ENCODE measurements at places on chromosomes 6 and 20. TPM values are rescaled to one million over a fixed set of nuclear protein-coding genes. Genes with fewer than 3 reads are reported as not detected.

DNA sequence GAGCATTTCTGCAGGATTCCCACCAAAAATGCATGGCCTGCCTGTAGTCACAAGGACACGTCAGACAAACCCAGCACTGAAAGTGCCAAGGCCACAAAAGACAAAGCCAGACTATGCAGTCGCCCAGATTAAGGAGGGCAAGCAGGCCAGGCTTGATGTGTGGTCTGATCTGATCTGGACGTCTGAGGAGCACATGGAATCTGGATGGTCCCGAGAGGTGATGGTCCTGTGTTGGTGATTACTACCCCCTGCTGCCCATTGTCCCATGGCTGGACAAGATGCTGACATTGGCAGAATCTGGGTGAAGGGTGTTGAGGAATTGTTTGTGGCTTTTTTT lies 17.1 kb downstream of the NPEPL1 start:
- no peaks in the 10 kb centered on the region for H3K27me3 ChIP-seq
- H3K27ac ChIP-seq = no peak overlapping the region
- DNase-seq = peak; percentile 12
- no peaks in the 10 kb centered on the region for H3K36me3 ChIP-seq

UNC93A gene
- not detected for total RNA-seq

DNA sequence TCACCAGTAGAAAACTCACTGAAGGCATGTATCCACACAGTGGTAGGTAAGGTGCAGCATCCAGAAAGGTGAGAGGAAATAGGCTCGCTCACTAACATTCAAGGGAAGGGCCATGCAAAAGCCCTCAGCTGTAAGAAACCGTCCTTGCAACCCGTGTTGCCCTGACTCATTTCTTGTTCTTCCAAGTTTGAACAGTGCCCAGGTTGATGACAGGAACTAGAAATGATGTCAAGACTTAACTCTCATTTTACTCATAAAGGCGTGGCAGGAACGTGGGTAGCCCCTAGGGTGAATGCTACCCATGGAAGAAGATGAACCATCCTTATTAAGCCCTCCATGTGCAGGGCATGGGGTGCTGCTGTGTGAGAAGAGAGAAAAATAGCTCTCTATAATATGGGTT lies 187.6 kb downstream of the CD83 start:
- no peak for DNase-seq
- no peaks in the 10 kb centered on the region for H3K4me1 ChIP-seq
- no peaks in the 10 kb centered on the region for H3K27me3 ChIP-seq
- H3K27ac ChIP-seq = no peak overlapping the region
- no peaks in the 10 kb centered on the region for H3K36me3 ChIP-seq

DNA sequence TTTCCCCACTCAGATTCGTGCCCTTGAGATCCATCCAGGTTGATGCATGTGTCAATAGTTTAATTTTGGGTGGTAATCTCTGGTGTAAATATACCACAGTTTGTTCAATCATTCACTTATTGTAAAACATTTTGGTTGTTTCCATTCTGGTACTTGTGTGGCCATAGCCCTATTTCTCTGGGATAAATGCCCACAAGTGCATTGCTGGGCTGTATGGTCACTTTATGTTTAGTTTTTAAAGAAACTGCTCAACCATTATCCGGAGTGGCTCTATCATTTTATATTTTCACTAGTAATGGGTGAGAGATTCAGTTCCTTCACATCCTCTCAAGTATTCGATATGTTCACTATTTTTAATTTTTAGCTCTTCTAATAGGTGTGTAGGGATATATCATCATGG lies 60.7 kb upstream of the RNF24 start:
- DNase-seq = no peak
- no peak overlapping the region for H3K4me3 ChIP-seq
- H3K36me3 ChIP-seq = no peaks in the 10 kb centered on the region
- H3K27me3 ChIP-seq = no peaks in the 10 kb centered on the region

LY6G5C gene
- 0.64 TPM for total RNA-seq

LY6G5B gene
- 8.5 TPM for total RNA-seq

PCK1 gene
- 29.3 TPM for total RNA-seq

- H3K27me3 ChIP-seq = no peaks in the 10 kb centered on the region
- no peak for DNase-seq
- no peaks in the 10 kb centered on the region for H3K36me3 ChIP-seq
- H3K4me1 ChIP-seq = no peaks in the 10 kb centered on the region
- H3K4me3 ChIP-seq = no peak overlapping the region
These were observed 37.2 kb upstream of the RNF24 start for GRCh38 chr20:4052554-4052953.

HLA-DPB1 gene
- total RNA-seq = 56.5 TPM

DUSP15 gene
- total RNA-seq = 3.6 TPM

GRCh38 chr6:134372603-134373281 lies 54.8 kb upstream of the SGK1 start:
- H3K27ac ChIP-seq = no peak overlapping the region
- H3K36me3 ChIP-seq = no peaks in the 10 kb centered on the region
- no peak overlapping the region for H3K4me3 ChIP-seq
- H3K27me3 ChIP-seq = no peaks in the 10 kb centered on the region
- no peak for DNase-seq
- H3K4me1 ChIP-seq = no peaks in the 10 kb centered on the region

CPNE5 gene
- 5.2 TPM for total RNA-seq

PAX1 gene
- not detected for total RNA-seq

DNA sequence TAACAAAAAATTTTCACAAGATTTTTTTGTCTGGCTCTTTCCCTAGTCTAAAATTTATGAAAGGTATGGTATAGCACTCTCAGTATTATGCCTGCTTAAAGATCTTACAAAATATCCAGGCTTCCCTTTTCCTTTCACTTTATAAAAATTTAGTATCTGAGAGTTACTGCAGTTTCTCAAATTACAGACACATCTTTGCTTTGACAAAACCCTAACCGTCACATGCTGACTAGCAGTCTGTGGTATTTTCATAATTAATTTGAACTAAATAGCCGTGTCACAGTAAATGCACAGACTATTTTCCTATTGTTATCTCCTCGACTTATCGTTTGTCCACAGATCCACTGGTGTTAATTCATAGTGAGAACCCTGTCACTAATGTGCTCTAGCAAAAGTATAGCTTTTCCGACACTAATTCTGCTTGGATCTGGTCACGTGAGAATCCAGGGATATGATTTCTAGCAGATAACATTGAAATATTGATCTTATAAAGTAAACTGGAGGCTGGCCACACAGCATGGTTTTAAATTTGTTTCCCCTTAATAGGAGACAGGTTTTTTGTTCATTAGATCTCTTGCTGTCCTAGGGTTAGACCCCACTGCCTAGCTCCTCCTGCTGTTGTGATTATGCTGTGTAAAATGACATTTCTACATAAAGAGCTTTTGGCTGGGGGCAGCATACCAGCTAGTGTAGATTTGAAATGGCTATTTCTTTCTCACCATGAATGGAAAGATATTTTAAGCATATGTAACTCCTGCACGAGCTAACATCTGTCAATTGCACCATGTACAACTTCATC lies 340.6 kb upstream of the SASH1 start:
- no peaks in the 10 kb centered on the region for H3K4me1 ChIP-seq
- DNase-seq = no peak
- H3K27ac ChIP-seq = no peak overlapping the region

CNKSR3 gene
- 8.6 TPM for total RNA-seq

KHDC1L gene
- total RNA-seq = not detected

GABRR1 gene
- total RNA-seq = not detected

- H3K4me3 ChIP-seq = no peak overlapping the region
- no peaks in the 10 kb centered on the region for H3K27me3 ChIP-seq
- no peak for DNase-seq
These were observed 26.2 kb downstream of the FOXF2 start for GRCh38 chr6:1415416-1416063.

GRCh38 chr6:77341058-77341986 lies 122.0 kb downstream of the HTR1B start:
- H3K27me3 ChIP-seq = no peaks in the 10 kb centered on the region
- H3K4me3 ChIP-seq = no peak overlapping the region
- no peak overlapping the region for H3K27ac ChIP-seq
- H3K4me1 ChIP-seq = no peaks in the 10 kb centered on the region
- H3K36me3 ChIP-seq = no peaks in the 10 kb centered on the region

DNA sequence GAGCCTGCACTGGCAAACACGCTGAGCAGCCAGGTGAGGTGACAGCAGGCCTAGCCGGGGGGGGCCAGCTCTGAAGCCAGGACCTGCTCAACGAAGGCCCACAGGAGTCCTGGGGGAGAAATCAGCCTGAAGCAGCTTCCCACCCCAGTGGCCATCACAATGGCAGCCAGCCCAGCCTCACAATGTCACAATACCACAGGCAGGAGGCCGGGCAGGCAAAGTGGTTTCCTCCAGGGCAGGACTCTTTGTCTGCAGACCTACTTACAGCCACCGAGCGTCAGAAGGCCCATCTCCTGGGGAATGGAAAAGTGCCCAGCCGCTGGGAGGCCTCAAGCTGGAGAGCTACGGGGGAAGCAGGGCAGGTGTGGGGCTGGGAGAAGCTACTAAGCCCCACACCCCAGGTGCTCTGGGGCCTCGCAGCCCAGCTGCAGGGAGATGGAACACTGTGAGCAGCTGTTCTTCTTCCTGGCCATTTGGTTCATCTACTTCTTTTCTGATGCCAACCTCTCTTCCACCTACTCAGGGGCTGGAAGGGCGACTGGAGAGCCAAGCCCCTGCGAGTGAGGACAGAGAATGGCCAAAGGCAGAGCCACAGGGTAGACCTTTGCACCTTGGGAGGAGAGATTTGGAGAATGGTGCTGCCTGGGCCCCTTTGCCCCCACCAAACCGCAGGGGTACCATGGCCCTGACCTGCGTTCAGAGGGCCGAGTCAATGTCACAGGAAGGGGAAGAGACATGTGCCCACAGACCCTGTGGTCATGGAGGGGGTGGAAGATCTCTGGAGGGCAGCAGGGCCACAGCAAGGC lies 22.3 kb upstream of the AVP start:
- no peaks in the 10 kb centered on the region for H3K4me1 ChIP-seq
- no peak overlapping the region for H3K27ac ChIP-seq
- no peaks in the 10 kb centered on the region for H3K27me3 ChIP-seq
- DNase-seq = no peak
- no peaks in the 10 kb centered on the region for H3K36me3 ChIP-seq

DNA sequence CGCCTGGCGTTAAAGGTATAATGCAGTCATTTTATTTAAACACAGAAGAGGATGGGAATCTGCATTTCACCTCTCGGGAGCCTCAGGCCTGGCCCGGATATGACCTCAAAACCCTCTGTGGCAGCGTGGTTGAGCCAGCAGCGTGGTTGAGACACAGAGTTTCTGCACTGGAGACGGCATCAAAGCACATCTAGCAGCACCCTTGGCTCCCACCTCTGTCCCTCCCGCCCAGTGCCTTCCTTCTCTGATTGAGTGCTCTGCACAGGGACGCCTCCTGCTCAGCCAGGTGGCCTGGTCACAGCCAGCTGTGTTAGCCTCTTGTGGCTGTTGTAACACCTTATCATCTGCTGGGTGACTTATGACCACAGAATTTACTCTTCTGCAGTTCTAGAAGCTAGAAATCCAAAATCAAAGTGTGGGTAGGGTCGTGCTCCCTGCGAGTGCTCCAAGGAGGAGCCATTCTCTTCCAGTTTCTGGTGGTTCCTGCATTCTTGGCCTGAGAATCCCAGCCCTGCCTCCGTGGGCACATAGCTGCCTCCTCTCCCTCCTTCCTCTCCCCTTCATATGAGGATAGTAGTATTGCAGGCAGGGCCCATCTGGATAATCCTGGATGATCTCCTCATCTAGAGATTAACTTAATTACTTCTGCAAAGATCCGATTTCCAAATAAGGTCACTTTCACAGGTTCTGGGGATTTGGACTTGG lies 156.7 kb downstream of the SYCP2 start:
- H3K4me3 ChIP-seq = no peak overlapping the region
- H3K4me1 ChIP-seq = no peaks in the 10 kb centered on the region
- no peaks in the 10 kb centered on the region for H3K36me3 ChIP-seq
- no peak for DNase-seq
- H3K27ac ChIP-seq = no peak overlapping the region

- no peaks in the 10 kb centered on the region for H3K27me3 ChIP-seq
- no peaks in the 10 kb centered on the region for H3K4me1 ChIP-seq
- H3K27ac ChIP-seq = no peak overlapping the region
- no peak for DNase-seq
These were observed 15.4 kb upstream of the TRIB3 start for GRCh38 chr20:364905-365794.

PI3 gene
- not detected for total RNA-seq

DNA sequence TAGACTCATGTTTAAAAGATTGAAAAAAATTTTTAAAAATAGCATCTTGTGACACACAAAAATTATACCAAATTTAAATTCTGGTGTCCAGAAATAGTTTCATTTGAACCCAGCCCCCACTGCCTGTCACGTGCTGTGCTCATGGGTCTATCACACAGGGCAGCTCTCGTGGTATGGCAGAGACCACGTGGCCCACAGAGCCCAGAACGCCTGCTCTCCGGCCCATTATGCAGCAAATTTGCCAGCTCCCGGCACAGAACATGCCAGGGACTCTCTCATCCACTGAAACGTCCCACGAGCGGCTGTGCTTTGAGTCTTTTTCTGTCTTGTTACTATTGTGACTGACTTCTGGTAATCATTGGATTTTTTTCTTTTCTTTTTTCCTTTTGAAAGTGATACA lies 224.3 kb downstream of the TTLL2 start:
- no peaks in the 10 kb centered on the region for H3K27me3 ChIP-seq
- no peaks in the 10 kb centered on the region for H3K36me3 ChIP-seq
- no peaks in the 10 kb centered on the region for H3K4me1 ChIP-seq
- no peak overlapping the region for H3K27ac ChIP-seq
- no peak overlapping the region for H3K4me3 ChIP-seq

- peak overlapping the region; percentile 52 for H3K27ac ChIP-seq
- no peaks in the 10 kb centered on the region for H3K4me1 ChIP-seq
These were observed 132.9 kb downstream of the SCML4 start for GRCh38 chr6:107691062-107691751.

GRCh38 chr6:37840143-37840939 lies 20.8 kb downstream of the ZFAND3 start:
- H3K4me1 ChIP-seq = no peaks in the 10 kb centered on the region
- no peaks in the 10 kb centered on the region for H3K36me3 ChIP-seq
- H3K4me3 ChIP-seq = no peak overlapping the region

EDN3 gene
- total RNA-seq = 12.1 TPM

DNA sequence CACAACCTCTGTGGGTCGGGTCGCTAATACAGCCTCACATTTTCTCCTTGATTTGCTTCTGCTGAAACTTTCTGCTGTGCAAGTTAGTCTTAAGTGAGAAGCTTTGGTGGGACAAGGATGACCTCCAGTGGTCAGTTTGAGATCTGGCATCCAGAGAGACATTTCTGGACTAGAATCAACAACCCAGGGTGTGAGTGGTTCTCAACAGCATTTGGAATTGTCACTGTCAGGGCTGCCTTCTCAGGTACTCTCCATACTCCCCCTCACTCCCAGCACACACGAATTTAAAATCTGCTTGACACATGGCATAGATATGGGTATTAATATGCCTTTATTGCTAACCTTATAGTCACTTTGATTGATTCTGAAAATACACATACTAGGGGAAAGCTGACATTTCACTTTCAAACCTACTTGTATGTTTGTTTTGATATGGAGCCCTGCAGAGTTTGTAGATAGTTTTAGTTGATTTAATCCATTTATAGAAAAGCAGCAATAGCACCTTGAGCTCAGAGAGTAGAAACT lies 13.2 kb downstream of the OTOR start:
- H3K4me1 ChIP-seq = peaks cover 8% of the 10 kb centered on the region
- H3K27me3 ChIP-seq = no peaks in the 10 kb centered on the region
- peak; percentile 36 for DNase-seq
- H3K4me3 ChIP-seq = no peak overlapping the region

GRCh38 chr6:168417191-168417590 lies 23.8 kb upstream of the SMOC2 start:
- H3K36me3 ChIP-seq = no peaks in the 10 kb centered on the region
- H3K27ac ChIP-seq = peak overlapping the region; percentile 71
- no peak overlapping the region for H3K4me3 ChIP-seq
- no peaks in the 10 kb centered on the region for H3K27me3 ChIP-seq

Data from breast epithelium (tissue), 4 donors.